ENCODE measurements at places on chromosomes 2 and 18.

GRCh38 chr2:84781942-84782716, 98.8 kb downstream of the TRABD2A start:
- DNase-seq, result no peak

DNA sequence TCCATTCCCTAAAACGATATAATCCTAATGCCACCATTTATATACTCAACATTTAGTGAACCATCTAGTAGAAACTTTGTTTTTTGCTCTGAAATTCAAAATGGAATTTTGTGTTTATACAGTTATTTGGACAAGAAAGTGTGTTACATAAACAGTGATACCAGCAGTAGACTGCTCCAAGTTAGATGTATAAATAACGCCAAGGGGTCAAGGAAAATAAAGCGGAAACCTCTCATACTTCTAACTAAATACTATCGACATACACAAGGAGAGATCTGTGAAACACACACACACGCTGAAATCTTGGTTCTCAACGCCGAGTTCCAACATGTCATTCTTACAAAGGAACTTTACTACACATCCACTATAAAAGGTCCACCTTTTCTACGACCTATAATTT, 1.2 kb downstream of the TXNL1 start:
- no peak for DNase-seq

DNA sequence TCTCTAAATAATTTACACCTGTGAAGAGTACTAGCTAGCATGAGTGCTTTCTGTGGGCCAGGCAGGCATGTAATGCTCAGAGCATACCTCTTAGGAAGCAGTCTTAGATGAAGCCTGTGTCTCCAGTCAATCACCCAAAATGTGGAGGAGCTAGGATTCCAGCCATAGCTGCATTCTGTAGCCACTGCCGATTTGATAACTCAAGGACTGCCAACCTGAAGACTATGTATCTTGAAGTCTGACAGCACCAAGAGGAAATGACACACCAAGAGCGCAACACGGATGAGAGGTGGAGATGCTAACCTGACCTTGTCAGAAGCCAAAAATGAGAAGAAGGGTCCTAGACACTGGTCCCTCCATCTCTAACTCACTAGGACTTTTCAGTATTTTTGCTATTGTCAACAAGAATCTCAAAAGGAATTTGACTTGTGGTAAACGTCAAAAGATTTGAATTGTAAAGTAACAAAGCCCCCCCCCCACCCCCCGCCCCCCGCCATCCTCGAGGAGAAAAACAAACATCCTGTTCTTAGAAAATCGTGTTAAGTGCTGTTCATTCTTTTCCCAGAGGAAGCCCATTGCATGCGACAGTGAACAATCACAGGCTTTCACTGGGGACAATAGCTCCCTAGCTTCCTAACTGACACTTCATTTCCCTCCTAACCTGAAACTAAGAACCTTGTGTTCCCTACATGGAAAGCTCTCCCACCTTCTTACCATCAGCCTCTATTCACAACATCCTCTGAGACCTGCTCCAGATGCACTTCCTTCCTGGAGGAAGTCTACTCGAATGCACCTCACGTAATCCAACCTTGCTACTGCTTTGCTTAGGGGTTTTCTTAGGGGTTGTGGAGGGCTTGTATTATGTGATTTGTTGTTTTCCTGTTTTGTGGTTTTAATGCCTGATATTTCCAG, 14.7 kb downstream of the CDC42EP3 start:
- no peak for DNase-seq

DNA sequence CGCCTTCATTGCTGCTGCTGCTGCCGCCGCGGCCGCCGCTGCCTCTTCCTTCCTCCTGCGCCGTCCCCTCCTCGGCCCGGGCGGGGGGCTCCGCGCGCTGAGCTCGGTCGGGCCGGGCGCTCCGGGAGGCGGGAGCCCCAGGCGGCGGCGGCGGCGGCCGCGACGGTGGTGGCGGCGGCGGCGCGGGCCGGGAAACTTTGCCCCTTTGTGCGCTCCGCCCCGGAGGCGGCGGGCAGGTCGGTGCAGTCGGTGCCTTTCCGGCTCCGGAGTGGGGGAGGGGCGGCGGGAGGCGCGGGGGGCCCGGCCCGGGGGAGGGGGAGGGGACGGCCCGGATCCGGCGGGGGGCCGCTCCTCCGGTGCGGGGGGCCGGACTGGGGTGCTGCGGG, 205 bp downstream of the TET3 start:
- no peak for DNase-seq

DNA sequence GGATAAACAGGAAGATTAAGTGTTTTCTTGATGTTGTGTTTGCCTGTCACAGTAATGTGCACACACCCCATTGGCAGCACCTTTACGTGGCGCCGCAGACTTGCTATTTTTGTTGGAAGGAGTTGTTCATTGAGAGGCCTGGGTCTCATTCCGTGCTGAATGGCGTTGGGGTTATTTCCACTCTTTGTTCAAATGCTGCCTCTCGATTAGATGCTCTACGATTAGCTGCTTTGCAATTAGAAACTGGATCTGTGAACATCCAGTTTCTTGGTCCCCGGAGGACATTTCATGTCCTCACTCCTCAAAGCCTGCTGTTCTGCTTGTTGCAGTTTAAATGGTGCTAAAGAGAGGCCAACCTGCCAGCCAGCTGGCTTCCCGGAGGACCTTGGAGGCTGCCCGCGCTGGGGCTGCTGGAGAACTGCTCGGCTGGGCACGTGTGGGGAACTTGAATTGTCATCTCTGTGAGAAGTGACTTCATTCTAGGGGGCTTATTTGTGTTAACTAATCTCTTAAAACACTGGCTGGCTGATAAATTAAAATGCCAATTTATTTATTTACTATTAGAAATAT, 117.4 kb upstream of the NABP1 start:
- DNase-seq, result no peak

- no peak for DNase-seq
Measured at GRCh38 chr2:190138032-190138431, 75.5 kb upstream of the MSTN start.

GRCh38 chr18:50285631-50286321, 1.7 kb downstream of the CXXC1 start:
- DNase-seq, result no peak

DNA sequence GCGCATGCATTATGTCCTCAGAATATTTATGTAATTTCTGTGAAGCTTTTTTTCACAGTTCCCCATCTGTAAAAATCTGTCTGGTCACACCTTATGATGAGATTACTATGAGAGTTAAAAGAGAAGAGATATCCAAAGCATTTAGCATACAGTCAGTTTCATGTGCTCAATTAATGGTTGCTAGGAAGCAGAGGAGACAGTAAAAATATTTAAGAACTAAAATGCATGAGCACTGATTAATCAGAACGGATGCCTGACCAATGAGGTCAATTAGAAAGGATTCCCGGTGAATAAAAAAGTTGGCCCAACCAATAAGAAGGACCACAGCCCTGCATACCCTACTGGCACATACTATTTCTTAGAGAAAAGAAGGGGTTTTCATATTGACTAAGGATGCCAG, 12.0 kb upstream of the CRIM1 start:
- no peak for DNase-seq

GRCh38 chr2:44112096-44112495, 56.6 kb upstream of the PPM1B start:
- DNase-seq, result no peak

GRCh38 chr2:137826373-137827372, 137.6 kb upstream of the HNMT start:
- DNase-seq, result no peak

Data from amygdala (tissue), 56 donors.